ENCODE measurements at places on chromosomes 7 and 10. TPM values are rescaled to one million over a fixed set of nuclear protein-coding genes. Genes with fewer than 3 reads are reported as not detected.

The OPALIN gene
- under 0.01 TPM for total RNA-seq

DNA sequence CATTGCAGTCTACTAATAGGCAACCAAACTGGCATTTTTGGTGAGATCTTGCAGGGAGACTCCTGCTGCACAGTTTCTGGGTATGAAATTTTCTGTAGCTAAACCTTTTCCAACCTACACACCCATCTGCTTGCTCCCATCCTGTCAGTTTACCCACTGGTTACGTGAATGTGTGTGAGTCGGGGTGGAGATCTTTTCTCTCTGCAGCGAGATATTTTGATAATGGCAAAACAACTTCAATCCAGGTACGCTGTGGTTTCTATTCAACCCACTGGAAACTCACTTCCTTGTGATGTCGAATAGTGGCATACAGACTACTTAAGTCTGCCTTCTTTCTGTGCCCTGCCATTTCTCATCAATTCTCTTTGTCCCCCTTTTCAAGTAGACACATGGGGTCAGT is 4.5 kb downstream of the PLEKHA1 start:
- DNase-seq = no peak

DNA sequence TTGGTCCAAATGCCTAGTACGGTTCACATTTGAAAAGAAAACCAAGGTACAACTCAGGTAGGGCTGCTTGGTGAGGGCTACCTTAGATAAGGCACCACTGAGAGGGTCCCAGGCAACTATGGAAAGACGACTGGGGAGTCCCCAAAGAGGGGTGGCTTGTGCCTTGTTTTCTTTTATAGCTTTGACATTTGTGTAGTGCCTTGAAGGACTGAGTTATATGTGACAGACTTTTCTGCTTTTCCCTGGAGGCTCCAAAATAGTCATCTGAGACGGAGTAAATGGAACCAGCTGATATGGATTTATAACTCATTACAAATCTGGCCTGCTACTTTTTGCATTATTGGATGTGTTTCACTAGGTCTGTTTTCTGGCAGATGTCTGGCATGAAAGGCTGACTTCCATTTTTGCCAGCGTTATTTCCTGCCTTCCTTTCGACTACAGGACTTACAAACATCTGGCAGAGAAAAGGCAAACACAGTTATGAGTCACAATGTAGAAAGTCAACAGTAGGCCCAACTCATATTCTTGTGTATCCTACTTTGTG is 88.2 kb upstream of the IMMP2L start:
- no peak for DNase-seq

- DNase-seq = no peak
Measured at GRCh38 chr10:18235477-18235876, 95.3 kb downstream of the CACNB2 start.
